ENCODE measurements at places on chromosomes 5 and 9. TPM values are rescaled to one million over a fixed set of nuclear protein-coding genes. Genes with fewer than 3 reads are reported as not detected.

The ANKRD33B gene
- 3.2 TPM for total RNA-seq

DNA sequence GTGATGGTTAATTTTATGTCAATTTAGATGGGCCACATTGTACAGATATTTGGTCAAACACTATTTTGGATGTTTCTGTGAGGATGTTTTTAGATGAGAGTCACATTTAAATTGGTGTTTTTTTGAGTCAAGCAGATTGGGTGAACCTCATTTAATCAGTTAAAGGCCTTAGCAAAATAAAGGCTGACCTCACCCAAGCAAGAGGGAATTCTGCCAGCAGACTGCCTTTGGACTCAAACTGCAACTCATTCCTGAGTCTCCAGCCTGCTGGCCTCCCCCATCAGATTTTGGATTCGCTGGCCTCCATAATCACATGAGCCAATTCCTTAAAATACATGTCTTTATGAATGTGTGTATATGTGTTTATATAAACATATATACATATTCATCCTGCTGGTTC lies 282.7 kb upstream of the POU5F2 start:
- H3K36me3 ChIP-seq: peaks cover 24% of the 10 kb centered on the region
- no peak overlapping the region for H3K4me3 ChIP-seq
- no peaks in the 10 kb centered on the region for H3K27me3 ChIP-seq
- no peak for DNase-seq
- no peak overlapping the region for H3K27ac ChIP-seq

GRCh38 chr9:92155221-92155620 lies 40.0 kb upstream of the SPTLC1 start:
- H3K36me3 ChIP-seq: no peaks in the 10 kb centered on the region
- H3K4me1 ChIP-seq: no peaks in the 10 kb centered on the region
- H3K4me3 ChIP-seq: no peak overlapping the region
- no peak for DNase-seq

The NOXA1 gene
- total RNA-seq: 0.46 TPM

GRCh38 chr5:56854920-56855319 lies 39.6 kb downstream of the MAP3K1 start:
- H3K27ac ChIP-seq: no peak overlapping the region
- peaks cover 54% of the 10 kb centered on the region for H3K4me1 ChIP-seq
- no peak for DNase-seq
- peaks cover 46% of the 10 kb centered on the region for H3K36me3 ChIP-seq

- no peak for DNase-seq
- no peaks in the 10 kb centered on the region for H3K4me1 ChIP-seq
- H3K4me3 ChIP-seq: no peak overlapping the region
- H3K36me3 ChIP-seq: no peaks in the 10 kb centered on the region
Measured at GRCh38 chr5:26339576-26339975, 698.8 kb downstream of the CDH9 start.

The LURAP1L gene
- not detected for total RNA-seq

The GPR151 gene
- not detected for total RNA-seq

The CAPSL gene
- total RNA-seq: not detected

GRCh38 chr5:36417221-36417620 lies 115.5 kb upstream of the RANBP3L start:
- no peaks in the 10 kb centered on the region for H3K27me3 ChIP-seq
- DNase-seq: no peak
- H3K4me3 ChIP-seq: no peak overlapping the region
- peaks cover 30% of the 10 kb centered on the region for H3K4me1 ChIP-seq
- H3K36me3 ChIP-seq: no peaks in the 10 kb centered on the region
- H3K27ac ChIP-seq: no peak overlapping the region

All from activated CD4-positive, alpha-beta T cell treated with anti-CD3 and anti-CD28 coated beads, Interleukin-2, amount 10 ng/mL, durations not matched to agents 7 days and 5 days (primary cell).